Stimulated activated CD4-positive, alpha-beta T cell treated with anti-CD3 and anti-CD28 coated beads, Interleukin-12 subunit alpha, Interleukin-12 subunit beta, amount 100 ng/mL, for 4 hours (primary cell): ENCODE measurements at places on chromosomes 5 and 9.

DNA sequence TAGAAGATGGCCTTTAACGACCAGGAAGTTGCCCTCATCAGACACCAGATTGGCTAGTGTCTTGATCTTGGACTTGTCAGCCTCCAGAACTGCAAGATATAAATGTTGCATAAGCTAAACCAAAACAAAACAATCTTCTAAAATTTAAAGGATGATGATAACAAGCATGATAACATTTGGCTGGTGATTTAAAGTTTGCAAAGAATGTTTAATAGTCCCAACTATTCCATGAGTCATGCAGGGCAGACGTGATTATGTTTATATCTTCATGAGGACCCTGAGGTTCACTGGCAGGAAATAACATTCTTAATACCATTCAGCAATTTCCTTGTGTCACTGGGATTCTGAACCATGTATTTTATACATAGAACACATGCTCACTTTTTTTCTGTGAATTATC is 319.8 kb downstream of the HCN1 start:
- DNase-seq, result no peak

GRCh38 chr5:64437496-64437895 is 68.3 kb upstream of the RGS7BP start:
- DNase-seq, result no peak

DNA sequence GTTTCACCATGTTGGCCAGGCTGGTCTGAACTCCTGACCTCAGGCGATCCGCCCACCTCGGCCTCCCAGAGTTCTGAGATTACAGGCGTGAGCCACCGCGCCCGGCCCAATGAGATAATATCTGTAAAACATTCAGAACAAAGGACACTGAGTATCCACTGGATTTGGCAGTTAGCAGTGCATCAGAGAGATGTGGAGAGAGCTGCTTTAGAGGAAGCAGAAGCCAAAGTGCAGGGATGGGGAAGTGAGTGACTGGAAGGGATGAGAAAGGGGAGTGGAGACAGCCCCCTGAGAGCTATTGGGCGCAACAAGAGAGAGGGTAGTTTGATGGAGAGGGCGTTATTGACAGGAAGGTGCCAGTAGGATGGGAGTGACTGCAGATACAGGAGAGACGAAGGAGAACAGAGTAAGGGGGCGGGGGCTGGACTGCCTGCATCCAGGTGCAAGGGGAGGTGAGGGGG is 157.5 kb upstream of the SHB start:
- DNase-seq, result no peak

DNA sequence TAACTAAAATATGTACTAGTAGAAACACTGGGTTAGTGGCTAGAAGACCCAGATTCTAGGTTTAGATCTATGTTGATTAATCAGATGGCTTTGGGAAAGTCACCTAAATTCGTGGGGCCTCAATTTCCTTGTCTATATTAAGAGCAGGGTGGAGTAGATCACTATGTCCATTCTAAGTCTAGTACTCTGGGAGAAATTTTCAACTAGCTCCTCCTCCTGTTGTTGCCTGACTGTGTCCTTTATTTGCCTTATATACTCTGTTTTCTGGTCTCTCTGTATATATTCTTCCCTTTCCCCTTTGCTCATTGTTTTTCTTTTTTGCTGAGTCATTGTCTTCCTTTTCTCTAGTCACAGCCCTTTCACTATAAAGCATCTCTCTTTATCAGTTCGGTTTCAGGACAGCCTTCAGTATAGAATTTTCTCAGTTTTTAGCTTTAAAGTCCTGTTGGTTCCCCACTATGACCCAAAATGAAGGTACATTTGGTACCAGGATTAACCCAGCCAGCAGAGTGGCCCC is 44.5 kb upstream of the CDH6 start:
- no peak for DNase-seq

GRCh38 chr9:27977931-27978330 is 404.6 kb upstream of the C9orf72 start:
- DNase-seq, result no peak

GRCh38 chr9:13500034-13500433 is 220.5 kb upstream of the MPDZ start:
- no peak for DNase-seq

DNA sequence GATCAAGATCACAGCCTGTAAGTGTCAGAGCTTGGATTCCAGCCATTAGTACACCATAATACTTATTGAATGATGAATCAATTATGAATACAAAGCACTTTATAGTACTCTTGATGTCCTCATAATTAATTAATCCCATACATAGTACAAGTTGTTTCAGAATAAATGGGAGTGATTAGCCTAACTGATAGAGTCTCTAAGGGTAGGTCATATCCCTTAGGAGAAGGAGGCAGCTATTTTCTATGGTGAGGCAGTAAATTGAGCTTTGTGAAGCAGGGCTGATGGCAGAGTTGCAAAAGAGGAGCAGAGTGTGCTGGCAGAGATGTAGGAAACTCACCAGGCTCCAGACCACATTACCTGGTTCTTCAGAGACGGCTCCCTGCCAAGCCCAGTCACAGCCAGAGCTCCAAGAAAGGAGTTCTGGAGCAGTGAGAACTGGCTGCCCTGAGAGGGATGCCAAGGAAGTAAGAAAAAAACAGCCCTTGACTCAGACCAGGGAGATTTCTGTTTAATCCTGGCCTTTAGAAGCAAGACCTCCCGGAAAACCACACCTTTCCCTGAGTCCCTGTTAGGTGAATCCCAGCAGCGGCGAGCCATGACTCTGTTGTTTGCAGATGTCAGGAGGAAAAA is 112.9 kb downstream of the SH3TC2 start:
- no peak for DNase-seq

DNA sequence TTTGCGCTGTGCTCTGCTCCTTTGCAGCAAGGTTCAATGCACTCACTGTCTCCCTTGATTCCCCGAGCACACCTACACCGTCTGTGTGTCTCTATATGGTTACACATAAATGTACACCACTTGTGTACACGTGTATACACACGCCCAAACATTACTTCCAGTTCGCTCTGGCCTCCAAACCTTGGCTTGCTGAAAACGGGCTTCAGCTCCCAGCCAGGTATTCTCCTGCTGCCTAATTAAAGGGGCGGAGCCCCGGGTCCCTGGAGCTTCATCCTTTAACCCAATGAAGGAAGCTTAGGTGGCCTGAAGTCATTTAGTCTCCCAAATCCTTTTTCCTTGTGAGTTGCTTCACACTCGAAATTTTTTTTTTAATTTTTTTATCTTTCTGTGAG is 4.6 kb downstream of the ISL1 start:
- no peak for DNase-seq

GRCh38 chr5:135264451-135265440 is 134.3 kb downstream of the MACROH2A1 start:
- DNase-seq, result no peak

DNA sequence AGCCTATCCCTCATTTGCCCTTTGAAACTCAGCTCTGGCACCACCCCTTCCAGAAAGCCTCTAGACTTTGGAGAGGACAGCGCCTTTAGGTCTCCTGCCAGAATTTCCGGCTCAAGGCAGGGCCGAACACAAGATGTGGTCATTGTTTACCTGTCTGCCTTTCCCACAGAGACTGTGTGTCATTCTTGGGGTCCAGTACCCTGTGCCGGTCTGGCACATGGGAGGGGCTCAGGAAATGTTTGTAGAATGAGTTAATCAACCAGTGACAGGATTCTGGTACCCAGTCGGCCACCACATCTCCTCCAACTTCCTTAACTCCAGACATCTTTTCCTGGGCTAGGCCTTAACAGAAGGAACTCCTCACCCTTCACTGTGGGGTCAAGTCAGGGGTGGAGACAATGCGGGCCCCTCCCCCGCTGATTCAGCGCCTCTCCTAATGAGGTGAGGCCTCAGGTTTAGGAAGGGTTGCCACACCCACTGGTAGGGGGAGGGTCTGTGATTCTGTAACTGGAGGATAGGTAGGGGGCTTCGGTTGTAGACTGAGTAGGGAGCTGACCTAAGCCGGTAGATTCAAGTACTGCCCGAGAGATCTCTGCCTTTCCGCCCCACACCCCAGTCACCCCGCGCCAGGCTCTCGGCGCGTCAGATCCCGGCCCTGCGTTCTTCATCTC is 29.3 kb downstream of the PCDH1 start:
- peak; percentile 45 for DNase-seq

- no peak for DNase-seq
These were observed 24.5 kb upstream of the DPYSL3 start for GRCh38 chr5:147534172-147534951.

DNA sequence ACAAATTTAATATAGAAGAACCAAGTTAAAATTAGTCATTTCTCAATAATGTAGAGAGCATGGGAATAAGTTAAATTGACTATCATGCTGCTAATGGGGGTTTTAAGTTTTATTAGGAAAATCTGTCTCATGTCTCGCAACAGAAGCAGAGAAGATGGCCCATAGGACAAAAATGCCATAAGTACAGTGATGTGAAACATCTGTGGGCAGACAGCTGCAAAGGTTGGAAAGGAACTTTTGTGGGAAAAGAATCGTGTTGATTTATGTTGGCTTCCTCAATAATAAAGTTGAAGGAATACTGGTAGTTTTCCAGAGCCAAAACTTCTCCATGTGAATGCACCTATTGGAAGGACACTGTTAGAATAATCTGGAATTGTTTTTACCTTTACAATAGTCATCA is 44.8 kb downstream of the VCAN start:
- DNase-seq, result no peak
